ENCODE measurements at places on chromosomes 5 and 9.
A peak's percentile ranks its signal among the peaks of the same experiment; 100 is the strongest.

- no peak for DNase-seq
These were observed 166.2 kb upstream of the ACO1 start for GRCh38 chr9:32218100-32218767.

DNA sequence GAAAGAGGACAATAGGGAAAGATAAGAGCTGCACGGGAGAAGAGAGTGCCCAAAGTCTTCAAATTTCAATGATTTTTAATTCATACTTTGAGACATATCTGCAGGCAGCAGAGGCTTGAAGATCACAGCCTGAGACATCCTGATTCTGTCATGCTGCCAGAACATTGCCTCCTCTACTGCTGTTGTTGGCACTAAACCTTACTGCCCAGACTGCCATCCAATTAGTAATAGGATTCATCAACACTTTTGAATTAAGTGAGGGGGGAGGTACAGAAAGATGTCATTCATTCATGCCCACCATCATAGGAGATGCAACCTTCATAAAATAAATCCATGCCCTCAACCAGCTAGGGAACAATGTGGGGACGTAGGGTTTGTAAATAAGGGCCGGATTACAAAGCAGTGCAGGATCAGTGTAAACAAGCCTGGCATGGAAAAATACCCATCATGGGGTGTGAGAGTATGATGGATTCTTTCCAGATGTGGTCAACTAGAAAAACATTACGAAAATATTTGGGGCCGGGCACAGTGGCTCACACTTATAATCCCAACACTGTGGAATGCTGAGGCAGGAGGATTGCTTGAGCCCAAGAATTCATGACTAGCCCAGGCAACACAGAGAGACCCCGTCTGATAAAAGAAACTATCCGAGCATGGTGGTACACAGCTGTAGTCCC is 122.1 kb upstream of the DAPK1 start:
- no peak for DNase-seq

DNA sequence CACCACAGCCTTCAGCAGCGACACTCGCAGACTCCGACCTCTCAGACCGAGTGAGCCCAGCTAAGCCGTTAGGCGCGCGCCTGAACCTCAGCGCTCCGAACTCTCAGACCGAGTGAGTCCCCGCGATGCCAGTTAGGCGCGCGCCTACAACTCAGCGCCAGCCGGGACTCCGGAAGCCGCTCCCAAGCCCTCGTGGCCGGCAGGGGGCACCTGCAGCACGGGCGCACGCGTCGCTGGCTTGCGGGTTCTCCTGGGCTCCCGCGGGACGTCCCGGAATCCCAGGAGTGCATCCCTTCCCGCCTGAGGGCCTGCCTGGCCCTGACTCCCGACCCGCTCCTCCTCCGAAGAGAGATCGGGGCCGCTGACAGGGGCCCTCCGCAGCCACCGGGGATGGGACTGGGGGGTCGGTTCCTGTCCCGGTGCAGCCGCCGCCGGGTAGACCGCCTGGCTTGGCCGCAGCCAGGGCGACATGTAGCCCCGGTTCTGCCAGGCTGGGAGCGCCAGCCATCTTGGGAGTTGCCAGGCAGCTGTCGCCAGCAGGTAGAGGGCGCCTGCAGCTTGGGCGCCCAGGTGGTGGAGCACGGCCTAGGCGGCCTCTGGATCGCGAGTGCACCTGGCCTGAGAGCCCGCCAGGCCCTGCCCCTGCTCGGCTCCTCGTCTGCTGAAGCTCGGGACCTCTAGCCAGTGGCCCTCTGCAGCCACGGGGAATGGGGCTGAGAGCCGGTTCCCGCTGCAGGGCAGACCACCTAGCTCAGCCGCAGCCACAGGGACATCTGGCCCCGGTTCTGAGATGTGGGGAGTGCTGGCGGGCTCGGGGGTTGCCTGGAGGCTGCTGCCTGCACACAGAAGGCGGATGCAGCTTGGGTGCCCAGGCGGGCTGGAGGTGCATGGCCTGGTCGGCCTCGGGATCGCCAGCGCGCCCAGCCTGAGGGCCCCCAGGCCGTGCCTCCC is at the start of gene ANKRD18A:
Gene ANKRD18A (minus strand): TSS at position 114 of the 951 bp plus-strand sequence. CDS start 311 bp downstream, outside the sequence.
- peak; percentile 55 for DNase-seq

- no peak for DNase-seq
These were observed 489 bp downstream of the CHMP5 start for GRCh38 chr9:33265211-33265865.

DNA sequence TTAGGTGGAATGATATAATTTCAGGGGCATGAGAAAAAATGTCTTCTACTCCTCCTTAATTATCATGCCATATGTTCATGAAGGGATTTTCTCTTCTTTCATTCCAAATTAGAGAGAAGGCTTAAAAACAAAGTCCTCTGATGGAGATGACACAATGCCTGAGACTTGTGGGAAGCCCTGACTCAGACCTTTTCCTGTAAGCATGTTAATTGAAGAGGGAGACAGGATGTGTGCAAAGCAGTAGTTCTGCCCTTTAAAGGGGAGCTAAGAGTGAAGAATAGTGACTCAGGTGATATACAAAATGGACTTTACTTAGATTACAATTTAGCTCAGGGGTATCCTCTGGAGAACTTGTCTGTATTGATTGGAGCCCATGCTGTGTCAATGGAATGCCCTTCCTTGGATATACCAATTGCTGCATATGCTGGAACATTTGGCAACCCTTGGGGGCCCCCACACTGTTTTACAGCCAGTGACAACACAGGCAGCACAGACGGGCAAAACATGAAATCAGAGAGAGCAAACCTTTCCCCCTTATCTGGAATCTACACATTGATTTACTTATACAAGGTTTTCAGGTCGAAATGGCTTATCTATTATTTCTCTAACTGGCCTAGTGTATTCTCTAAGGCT is 81.3 kb downstream of the IZUMO3 start:
- DNase-seq = no peak

GRCh38 chr9:16767366-16767765 is 103.1 kb downstream of the BNC2 start:
- no peak for DNase-seq
